ENCODE measurements at places on chromosomes 12 and 14. TPM values are rescaled to one million over a fixed set of nuclear protein-coding genes. Genes with fewer than 3 reads are reported as not detected.

GRCh38 chr12:109873653-109874052 is 6.7 kb downstream of the GLTP start:
- no peaks in the 10 kb centered on the region for H3K36me3 ChIP-seq
- no peak overlapping the region for H3K4me3 ChIP-seq
- no peaks in the 10 kb centered on the region for H3K27me3 ChIP-seq
- H3K4me1 ChIP-seq, result peaks cover 49% of the 10 kb centered on the region

DNA sequence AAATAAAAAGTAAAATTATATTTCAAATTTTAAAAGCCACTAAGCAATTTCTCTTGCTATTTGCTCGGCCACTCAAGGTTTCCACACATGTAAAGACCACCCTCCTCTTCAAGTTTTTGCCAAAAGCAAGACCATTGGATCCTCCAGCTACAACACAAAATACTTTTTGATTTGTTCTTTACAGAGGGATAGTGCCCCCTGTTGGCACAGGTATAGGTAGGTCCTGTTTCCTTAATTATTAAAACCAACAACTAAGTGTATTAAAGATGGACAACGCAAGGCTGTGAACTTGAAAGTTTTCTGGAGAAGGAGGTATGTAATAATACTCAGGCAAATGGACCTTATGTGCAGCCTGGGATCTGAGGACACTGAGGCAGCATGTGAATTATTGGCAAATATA is 23.8 kb downstream of the ATP6V1D start:
- DNase-seq, result peak; percentile 12
- H3K36me3 ChIP-seq, result peaks cover 23% of the 10 kb centered on the region
- H3K27me3 ChIP-seq, result no peaks in the 10 kb centered on the region
- no peak overlapping the region for H3K27ac ChIP-seq
- peaks cover 5% of the 10 kb centered on the region for H3K4me1 ChIP-seq

DNA sequence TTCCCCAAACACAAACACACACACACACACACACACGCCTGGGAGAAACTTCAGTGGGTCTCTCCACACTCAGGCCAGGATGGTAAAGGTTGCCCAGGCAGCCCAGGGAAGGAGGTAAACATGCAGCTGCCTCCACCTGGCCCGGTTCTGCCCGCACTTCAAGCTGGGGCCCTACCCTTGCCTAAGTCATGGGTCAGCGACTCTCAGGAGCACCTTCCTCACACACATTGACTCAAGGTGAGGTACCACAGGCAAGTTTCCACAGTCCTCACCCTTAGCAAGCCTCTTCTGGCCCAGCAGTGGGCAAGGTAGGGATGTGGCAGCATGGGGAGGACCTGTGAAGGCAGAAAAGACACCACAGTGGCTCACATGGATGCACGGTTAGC is 14.1 kb upstream of the FAIM2 start:
- H3K4me1 ChIP-seq, result peaks cover 4% of the 10 kb centered on the region
- no peak for DNase-seq
- no peak overlapping the region for H3K4me3 ChIP-seq
- H3K27ac ChIP-seq, result no peak overlapping the region
- peaks cover 3% of the 10 kb centered on the region for H3K27me3 ChIP-seq
- no peaks in the 10 kb centered on the region for H3K36me3 ChIP-seq

- H3K36me3 ChIP-seq, result peaks cover 13% of the 10 kb centered on the region
- DNase-seq, result no peak
- H3K4me1 ChIP-seq, result no peaks in the 10 kb centered on the region
- no peaks in the 10 kb centered on the region for H3K27me3 ChIP-seq
- H3K27ac ChIP-seq, result no peak overlapping the region
- no peak overlapping the region for H3K4me3 ChIP-seq
Observed at GRCh38 chr14:58367296-58367695, 28.4 kb upstream of the TOMM20L start.

DNA sequence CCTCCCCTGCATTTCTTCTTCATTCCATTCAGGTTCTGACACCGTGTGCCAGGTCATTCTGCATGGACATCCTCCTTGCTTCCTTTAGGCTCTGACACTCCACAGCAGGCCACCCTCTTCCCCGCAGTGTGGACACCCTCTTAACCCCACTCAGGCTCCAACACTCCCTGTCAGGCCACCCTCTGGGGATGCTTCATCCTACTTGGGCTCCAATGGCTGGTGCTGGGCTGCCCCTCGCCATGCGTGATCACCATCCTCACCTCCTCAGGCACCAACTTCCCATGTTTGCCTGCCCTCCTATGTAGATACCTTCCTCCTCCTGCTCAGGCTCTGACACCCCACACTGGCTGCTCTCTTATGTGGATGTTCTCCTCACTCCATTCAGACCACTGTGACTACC is 6.6 kb upstream of the SNRPF start:
- H3K27ac ChIP-seq, result no peak overlapping the region
- H3K36me3 ChIP-seq, result no peaks in the 10 kb centered on the region
- H3K4me1 ChIP-seq, result peaks cover 14% of the 10 kb centered on the region
- DNase-seq, result no peak
- H3K27me3 ChIP-seq, result peaks cover 2% of the 10 kb centered on the region
- no peak overlapping the region for H3K4me3 ChIP-seq

The HAL gene
- 0.65 TPM for total RNA-seq

Data from neural crest cell (in vitro differentiated cells).